ENCODE measurements at places on chromosomes 6 and 20. TPM values are rescaled to one million over a fixed set of nuclear protein-coding genes. Genes with fewer than 3 reads are reported as not detected.

HTR1E gene
- polyA plus RNA-seq = 4.3 TPM

- H3K27me3 ChIP-seq = no peaks in the 10 kb centered on the region
- DNase-seq = no peak
- no peaks in the 10 kb centered on the region for H3K36me3 ChIP-seq
- H3K4me1 ChIP-seq = peaks cover 9% of the 10 kb centered on the region
Observed at GRCh38 chr20:24699321-24700165, 230.1 kb downstream of the SYNDIG1 start.

DNA sequence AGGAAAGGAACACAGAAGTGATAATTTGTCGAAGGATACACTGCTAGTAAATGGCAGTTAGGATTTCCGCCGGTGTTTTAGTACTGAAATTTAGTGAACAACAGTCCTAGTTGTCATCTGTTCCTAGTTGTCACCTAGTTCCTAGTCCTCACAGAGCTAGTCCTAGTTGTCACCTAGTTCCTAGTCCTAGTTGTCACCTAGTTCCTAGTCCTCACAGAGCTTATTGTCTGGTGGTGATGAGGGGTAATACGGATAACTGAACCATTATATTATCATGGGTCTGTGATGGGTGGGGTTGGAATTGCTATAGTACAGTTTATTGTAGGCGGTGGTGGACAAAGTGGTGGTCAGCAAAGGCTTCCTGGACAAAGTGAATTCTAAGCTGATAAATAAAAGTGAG is 1.8 kb downstream of the SNRNP48 start:
- DNase-seq = no peak
- H3K36me3 ChIP-seq = no peaks in the 10 kb centered on the region
- H3K27ac ChIP-seq = no peak overlapping the region
- H3K27me3 ChIP-seq = no peaks in the 10 kb centered on the region
- H3K4me3 ChIP-seq = no peak overlapping the region

FILIP1 gene
- polyA plus RNA-seq = 5.7 TPM

DNA sequence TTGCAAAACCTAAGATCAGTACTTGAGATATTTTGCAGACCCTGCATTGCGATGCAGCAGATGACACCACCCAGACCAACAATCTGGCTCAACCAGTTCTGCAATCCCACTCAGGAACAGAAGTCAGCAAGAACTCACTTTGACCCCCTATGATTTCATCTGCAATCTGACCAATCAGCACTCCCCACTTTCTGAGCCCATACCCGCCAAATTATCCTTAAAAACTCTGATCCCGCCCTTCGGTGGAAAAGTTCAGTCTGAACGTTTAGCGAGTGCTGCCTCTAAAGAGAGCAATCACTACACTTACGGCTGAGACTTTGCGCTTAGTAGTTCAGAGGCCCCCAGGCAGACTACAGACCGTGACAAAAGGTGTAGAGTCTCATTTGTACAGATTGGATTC is 17.3 kb upstream of the KIAA1586 start:
- H3K4me3 ChIP-seq = no peak overlapping the region
- H3K4me1 ChIP-seq = no peaks in the 10 kb centered on the region
- DNase-seq = peak; percentile 9
- H3K27me3 ChIP-seq = no peaks in the 10 kb centered on the region
- H3K27ac ChIP-seq = peak overlapping the region; percentile 72
- H3K36me3 ChIP-seq = no peaks in the 10 kb centered on the region

FOXQ1 gene
- 25.9 TPM for polyA plus RNA-seq

GRCh38 chr6:33206027-33206863 is 1.8 kb downstream of the HSD17B8 start:
- H3K27me3 ChIP-seq = no peaks in the 10 kb centered on the region
- no peak overlapping the region for H3K4me3 ChIP-seq
- H3K4me1 ChIP-seq = peaks cover 33% of the 10 kb centered on the region
- H3K36me3 ChIP-seq = no peaks in the 10 kb centered on the region
- DNase-seq = no peak
- H3K27ac ChIP-seq = no peak overlapping the region

- peak overlapping the region; percentile 98 for H3K27ac ChIP-seq
- no peaks in the 10 kb centered on the region for H3K36me3 ChIP-seq
- no peaks in the 10 kb centered on the region for H3K27me3 ChIP-seq
Observed at GRCh38 chr6:33787346-33787953, 1.5 kb downstream of the LEMD2 start.

GRCh38 chr6:104958178-104959025 is 1.5 kb downstream of the LIN28B start:
- peaks cover 11% of the 10 kb centered on the region for H3K27me3 ChIP-seq
- no peaks in the 10 kb centered on the region for H3K4me1 ChIP-seq
- peak; percentile 40 for DNase-seq
- H3K4me3 ChIP-seq = peak overlapping the region; percentile 63
- no peaks in the 10 kb centered on the region for H3K36me3 ChIP-seq

DNA sequence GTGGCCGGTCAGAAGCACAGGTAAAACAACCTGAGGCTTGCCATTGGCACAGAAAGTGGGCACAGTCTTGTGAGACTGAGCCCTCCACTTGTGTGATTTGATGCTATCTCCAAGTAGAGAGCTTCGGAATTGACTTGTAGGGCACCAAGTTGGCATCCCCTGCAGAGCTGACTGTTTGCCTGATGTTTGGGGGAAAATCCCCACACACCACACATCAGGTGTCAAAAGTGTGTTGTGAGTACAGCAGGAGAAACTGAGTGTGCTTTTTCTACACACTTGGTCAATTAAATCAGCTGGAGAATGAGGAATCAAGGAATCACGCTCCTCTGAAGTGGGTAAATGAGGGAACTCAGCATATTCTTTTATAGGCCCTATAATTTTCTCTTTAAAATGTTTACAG is 989 bp downstream of the SERINC3 start:
- H3K27ac ChIP-seq = peak overlapping the region; percentile 99
- peaks cover 25% of the 10 kb centered on the region for H3K4me1 ChIP-seq
- DNase-seq = no peak
- no peaks in the 10 kb centered on the region for H3K36me3 ChIP-seq
- no peaks in the 10 kb centered on the region for H3K27me3 ChIP-seq

- no peaks in the 10 kb centered on the region for H3K36me3 ChIP-seq
- no peaks in the 10 kb centered on the region for H3K27me3 ChIP-seq
- no peaks in the 10 kb centered on the region for H3K4me1 ChIP-seq
- no peak overlapping the region for H3K4me3 ChIP-seq
- no peak for DNase-seq
- no peak overlapping the region for H3K27ac ChIP-seq
Observed at GRCh38 chr20:23217023-23217422, 130.9 kb upstream of the CD93 start.

DNA sequence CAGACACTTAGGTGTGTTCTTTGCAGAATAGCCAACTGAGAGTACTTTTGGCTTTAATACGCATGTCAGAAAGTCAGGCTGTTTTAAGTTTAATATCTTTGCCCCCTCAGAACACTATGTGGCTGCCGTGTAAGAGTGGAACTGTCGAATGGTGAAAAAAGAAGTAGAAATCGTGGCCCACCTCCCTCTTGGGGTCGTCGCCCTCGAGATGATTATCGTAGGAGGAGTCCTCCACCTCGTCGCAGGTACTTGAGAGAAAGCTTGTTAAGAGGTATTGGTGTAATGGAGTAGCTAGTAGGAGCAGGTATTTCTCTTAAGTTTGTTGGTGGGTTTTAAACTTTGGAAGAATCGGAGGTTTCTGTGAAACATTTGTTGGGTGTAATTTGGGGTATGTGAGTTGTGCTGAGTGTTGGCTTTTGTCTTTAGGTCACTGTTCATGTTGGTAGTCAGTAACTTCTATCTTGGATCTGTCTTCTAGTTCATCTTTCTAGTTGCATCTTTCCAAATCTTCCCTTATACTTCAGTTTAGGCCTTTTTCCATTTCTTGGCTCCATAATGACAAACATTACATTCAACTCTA is 4.7 kb downstream of the SRSF3 start:
- H3K27me3 ChIP-seq = no peaks in the 10 kb centered on the region
- no peak overlapping the region for H3K27ac ChIP-seq

GRCh38 chr6:148166339-148166968 is 176.2 kb upstream of the SASH1 start:
- H3K4me1 ChIP-seq = no peaks in the 10 kb centered on the region
- no peaks in the 10 kb centered on the region for H3K27me3 ChIP-seq
- no peaks in the 10 kb centered on the region for H3K36me3 ChIP-seq
- DNase-seq = peak; percentile 66
- no peak overlapping the region for H3K27ac ChIP-seq
- H3K4me3 ChIP-seq = no peak overlapping the region

DNA sequence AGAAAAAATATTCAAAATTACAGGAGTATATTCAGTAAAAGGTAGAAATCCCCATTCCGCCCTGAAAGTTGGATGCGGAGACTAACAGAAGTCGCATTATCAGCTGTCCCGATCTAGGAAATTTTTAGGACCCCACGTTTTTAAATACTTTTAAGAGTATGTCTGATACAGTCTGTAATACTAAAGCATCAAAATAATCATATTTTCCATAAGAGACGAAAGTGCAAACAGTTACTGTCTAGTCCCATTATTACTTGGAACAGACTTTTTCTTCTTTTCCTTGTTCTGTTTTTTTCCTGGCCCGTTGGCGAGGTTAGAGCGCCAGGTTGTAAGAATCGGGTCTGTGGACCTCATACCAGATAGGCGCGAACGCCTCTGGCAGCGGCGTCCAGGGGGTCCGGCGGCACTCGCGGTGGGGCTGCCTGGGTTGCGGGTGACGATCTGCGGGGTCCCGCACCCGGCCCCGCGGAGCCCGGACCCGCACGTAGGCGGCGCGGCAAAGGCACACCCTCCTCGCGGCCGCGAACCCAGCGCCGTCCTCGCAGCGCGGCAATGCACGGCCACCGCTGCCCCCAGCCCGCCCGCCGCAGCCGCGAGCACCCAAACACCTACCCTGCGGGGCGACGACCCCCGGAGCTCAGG is 460 bp downstream of the PLAGL1 start:
- H3K36me3 ChIP-seq = no peaks in the 10 kb centered on the region
- no peaks in the 10 kb centered on the region for H3K27me3 ChIP-seq
- peak; percentile 3 for DNase-seq

DNA sequence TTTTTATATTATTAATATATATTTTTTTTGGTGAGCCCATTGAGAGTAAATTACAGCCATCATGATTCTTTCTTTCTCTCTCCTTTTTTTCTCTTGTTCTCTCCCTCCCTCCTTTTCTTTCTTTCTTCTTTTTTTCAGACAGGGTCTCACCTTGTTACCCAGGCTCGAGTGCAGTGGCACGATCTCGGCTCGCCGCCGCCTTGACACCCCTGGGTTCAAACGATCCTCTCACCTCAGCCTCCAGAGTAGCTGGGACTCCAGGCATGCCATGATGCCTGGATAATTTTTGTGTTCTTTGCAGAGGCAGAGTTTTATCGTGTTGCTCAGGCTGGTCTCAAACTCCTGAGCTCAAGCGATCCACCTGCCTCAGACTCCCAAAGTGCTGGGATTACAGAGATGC is 1.6 kb downstream of the CCDC170 start:
- H3K27me3 ChIP-seq = peaks cover 35% of the 10 kb centered on the region
- H3K4me3 ChIP-seq = no peak overlapping the region
- no peak for DNase-seq
- H3K4me1 ChIP-seq = no peaks in the 10 kb centered on the region
- no peak overlapping the region for H3K27ac ChIP-seq

DNA sequence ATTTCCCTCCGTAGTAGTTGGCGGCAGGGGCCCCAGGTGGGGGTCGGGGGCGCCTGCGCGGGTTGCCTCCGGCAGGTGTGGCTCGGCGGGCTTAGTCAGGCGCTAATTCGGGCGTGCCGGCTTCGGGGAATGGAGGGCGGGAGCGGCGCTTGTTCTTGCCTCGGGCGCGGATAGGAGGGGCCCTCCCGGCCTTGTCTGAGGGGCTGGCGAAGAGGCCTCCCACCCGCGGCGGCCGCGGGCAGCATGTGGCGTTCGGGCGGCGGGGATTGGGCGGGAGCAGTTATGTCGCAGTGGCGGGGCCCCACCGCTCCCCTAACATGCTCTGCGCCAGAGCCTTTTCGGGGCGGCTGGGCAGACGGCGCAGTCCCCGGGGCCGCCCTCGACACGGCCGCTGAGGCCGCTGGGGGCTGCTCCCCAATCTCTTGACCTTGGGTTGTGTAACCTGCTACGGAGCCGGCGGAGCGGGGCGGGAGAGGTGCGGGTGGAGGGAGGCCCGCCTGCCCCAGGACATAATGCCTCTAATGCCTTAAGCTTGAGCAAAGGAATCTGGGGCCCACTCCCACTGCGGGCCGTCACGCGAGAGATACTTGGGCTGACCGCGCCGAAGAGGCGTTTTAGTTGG is 1.1 kb downstream of the AMD1 start:
- no peaks in the 10 kb centered on the region for H3K36me3 ChIP-seq
- peaks cover 23% of the 10 kb centered on the region for H3K4me1 ChIP-seq
- H3K27me3 ChIP-seq = no peaks in the 10 kb centered on the region
- DNase-seq = peak; percentile 76
- H3K4me3 ChIP-seq = peak overlapping the region; percentile 76

MAP1LC3A gene
- 77.1 TPM for polyA plus RNA-seq

- H3K27me3 ChIP-seq = no peaks in the 10 kb centered on the region
- no peak overlapping the region for H3K27ac ChIP-seq
- no peak for DNase-seq
- H3K4me3 ChIP-seq = no peak overlapping the region
- H3K4me1 ChIP-seq = no peaks in the 10 kb centered on the region
Observed at GRCh38 chr6:158347335-158347734, 35.1 kb downstream of the TULP4 start.

GRCh38 chr6:35494161-35494563 is 2.7 kb downstream of the TEAD3 start:
- H3K27ac ChIP-seq = peak overlapping the region; percentile 97
- no peak overlapping the region for H3K4me3 ChIP-seq
- no peak for DNase-seq
- H3K27me3 ChIP-seq = no peaks in the 10 kb centered on the region
- no peaks in the 10 kb centered on the region for H3K36me3 ChIP-seq
- peaks cover 75% of the 10 kb centered on the region for H3K4me1 ChIP-seq

DNA sequence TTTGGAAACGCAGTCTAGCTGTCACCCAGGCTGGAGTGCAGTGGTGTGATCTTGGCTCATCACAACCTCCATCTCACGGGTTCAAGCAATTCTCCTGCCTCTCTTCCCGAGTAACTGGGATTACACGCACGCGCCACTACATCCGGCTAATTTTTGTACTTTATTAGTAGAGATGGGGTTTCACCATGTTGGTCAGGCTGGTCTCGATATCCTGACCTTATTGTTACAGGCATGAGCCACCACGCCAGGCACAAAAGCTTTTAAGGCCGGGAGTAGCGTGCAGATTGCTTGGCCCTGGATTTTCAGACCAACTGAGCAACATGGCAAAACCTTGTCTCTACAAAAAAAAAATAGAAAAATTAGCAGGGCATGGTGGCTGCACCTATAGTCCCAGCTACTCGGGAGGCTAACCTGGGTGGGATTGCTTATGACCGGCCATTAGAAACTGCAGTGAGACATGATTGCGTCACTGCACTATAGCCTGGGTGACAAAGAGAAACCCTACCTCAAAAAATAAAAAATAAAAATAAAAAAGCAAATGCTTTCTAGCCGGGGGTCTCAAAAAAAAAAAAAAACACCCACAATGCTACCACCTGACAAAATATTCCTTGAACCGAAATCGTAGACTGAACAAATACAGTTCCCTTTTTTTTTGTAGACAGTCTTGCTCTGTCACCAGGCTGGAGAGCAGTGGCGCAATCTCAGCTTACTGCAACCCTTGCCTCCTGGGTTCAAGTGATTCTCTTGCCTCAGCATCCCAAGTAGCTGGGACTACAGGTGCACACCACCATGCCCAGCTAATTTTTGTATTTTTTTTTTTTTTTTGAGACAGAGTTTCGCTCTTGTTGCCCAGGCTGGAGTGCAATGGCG is 15.0 kb downstream of the RBM39 start:
- no peaks in the 10 kb centered on the region for H3K4me1 ChIP-seq
- peaks cover 11% of the 10 kb centered on the region for H3K36me3 ChIP-seq

- H3K27me3 ChIP-seq = peaks cover 15% of the 10 kb centered on the region
- DNase-seq = no peak
- no peak overlapping the region for H3K4me3 ChIP-seq
- H3K4me1 ChIP-seq = no peaks in the 10 kb centered on the region
- H3K36me3 ChIP-seq = no peaks in the 10 kb centered on the region
Observed at GRCh38 chr6:106440546-106440945, 80.0 kb downstream of the CRYBG1 start.
